Stimulated activated CD4-positive, alpha-beta T cell treated with anti-CD3 and anti-CD28 coated beads, Interleukin-1b, Interleukin-23, amount 100 ng/mL, for 1 hour (primary cell): ENCODE measurements at places on chromosomes 5 and 9.

- DNase-seq = no peak
Observed at GRCh38 chr9:128333451-128333869, 6.9 kb upstream of the SLC27A4 start.

DNA sequence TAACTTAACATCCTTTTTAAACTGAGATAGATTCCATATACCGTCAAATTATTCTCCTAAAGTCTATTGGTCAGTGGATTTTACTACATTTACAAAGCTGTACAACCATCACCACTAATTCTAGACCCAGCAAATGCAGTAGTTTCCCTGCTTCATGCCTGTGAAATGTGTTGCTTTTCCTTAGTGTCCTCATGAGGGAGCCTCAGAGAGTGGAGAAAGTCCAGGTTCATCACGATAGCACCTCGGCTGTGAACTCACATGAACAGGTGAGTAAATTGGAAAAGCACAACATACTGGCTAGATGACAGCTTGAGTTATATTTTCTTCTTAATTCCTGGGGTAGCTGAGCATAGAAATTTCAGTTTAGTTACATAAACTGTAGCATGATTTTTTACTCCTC lies 653.7 kb downstream of the MTRR start:
- DNase-seq = no peak

DNA sequence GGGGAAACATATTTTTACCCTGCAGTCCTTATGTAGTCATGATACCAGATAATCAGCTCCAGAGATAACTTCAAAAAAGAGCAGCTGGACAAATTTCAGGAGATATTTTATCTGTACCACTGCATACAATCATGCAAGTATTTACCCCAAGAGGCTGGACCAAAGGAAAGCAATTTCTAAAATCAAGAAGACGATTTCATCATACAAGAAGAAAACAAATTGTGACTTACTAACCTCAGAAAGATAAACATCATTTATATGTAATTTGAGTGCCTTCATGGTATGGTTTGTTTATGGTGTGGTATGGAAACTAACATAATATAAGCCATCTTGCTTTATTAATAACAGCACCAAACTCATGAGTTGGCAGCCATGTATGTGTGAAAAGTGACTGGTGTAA lies 603.6 kb downstream of the PSAT1 start:
- DNase-seq = no peak

DNA sequence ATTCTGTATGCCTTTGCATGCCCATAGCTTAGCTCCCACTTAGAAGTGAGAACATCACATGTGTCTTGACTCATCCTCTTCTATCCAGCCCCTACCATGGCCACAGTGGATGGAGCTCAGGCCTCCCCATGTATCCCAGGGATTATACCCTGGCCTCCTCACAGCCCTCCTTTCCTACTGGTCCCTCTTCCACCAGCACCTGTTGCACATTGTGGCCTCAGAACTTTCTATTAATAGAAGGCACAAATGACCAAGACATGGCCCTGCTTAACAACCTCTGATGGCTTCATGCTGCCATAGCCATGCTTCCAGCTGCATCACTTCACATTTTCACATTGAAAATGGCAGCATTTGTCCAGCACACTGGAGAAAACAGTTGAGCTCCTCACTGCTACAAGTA lies 315.4 kb downstream of the CDK5RAP2 start:
- DNase-seq = no peak

DNA sequence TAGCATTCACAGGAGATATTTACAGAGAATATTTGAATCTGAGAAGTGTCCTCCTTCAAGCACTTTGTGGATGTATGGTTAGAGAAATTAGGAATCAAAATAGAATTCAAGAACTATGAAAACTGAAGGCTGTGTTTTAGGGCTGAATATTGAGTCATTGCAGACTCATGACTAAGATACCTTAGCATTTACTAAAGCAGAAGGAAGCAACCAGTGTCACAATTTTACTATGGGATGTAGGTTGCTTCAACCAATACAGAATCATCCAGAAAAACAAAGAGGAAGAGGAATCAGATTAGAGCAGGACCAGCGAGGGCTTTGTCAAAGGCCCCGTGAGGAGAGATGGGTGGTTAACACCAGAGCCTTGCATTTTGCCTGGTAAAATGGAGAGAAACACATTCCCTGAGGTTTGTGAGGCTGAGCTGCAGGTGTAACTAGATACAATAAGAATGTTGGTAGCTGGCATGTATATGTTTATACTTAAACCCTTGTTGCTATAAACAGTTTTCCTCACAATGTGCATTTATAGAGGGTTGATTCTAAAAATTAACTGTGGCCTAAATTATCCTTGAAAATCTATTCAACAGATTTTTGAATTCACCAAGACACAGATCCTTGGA lies 518.1 kb downstream of the AGTPBP1 start:
- DNase-seq = no peak

GRCh38 chr9:93305497-93306020 lies 121.6 kb downstream of the WNK2 start:
- DNase-seq = no peak

GRCh38 chr5:93503598-93504067 lies 77.4 kb downstream of the NR2F1-AS1 start:
- no peak for DNase-seq

DNA sequence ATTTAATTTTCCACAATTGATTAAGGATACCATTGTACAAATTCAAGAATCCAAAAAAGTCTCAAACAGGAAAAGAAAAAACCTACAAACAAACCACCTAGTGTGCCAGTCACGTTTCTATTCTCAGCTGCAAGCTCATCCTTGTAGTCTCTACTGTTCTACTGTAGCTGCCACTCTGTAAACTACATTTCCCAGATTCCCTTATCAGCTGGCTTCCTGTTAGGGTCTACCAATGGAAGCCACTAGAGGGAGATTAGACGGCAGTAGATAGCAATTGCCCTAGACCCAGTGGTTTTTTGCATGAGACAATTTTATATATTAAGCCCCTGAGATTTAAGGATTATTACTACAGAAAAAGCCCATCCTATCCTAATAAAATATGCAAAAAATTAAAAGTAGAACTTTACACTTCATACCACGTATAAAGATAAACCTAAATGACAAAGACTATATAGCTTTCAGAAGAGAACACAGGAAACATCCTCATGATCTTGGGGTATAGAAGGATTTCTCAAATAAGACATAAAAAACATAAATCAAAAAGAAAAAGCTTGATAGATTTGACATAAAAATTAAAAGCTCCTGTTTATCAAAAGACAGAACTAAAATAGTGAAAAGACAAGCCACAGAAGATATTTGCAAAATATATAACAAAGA lies 37.4 kb downstream of the P4HA2 start:
- DNase-seq = no peak

- DNase-seq = no peak
Observed at GRCh38 chr5:176646707-176647029, 616 bp upstream of the TSPAN17 start.

- no peak for DNase-seq
Observed at GRCh38 chr9:86580688-86581087, 226.5 kb upstream of the TUT7 start.

- no peak for DNase-seq
Observed at GRCh38 chr9:137372693-137373610, 50.0 kb downstream of the EXD3 start.

GRCh38 chr5:40361378-40361777 lies 318.3 kb upstream of the PTGER4 start:
- no peak for DNase-seq

- DNase-seq = no peak
Observed at GRCh38 chr5:90709323-90710155, 150.9 kb downstream of the ADGRV1 start.

DNA sequence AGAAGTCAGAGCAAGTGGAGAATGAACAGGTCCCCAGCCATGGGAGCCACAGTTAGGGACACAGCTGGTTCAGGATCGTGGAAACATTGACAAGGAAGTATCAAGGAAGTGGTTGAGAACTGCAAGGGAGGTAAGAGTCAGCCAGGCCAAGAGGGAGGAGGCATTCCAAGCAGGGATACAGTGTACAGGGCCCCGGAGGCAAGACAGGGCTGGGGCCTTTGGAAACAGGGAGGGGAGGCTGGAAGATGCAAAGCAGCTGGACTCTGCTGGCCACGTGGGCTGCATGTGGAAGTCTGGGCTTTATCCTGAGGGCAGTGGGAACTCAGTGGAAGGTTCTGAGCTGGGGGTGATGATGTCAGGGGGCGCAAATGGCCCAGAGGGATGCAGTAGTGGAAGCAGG lies 14.2 kb downstream of the CCDC180 start:
- no peak for DNase-seq

GRCh38 chr5:105688227-105688792 lies 1982.4 kb downstream of the EFNA5 start:
- no peak for DNase-seq

GRCh38 chr9:123425836-123426365 lies 69.9 kb downstream of the CRB2 start:
- DNase-seq = no peak

- peak; percentile 5 for DNase-seq
Observed at GRCh38 chr5:18393565-18394442, 759.5 kb downstream of the TAF11L14 start.

GRCh38 chr9:4386819-4387218 lies 87.0 kb upstream of the GLIS3 start:
- DNase-seq = no peak

- DNase-seq = no peak
Observed at GRCh38 chr5:174623433-174624019, 100.9 kb upstream of the MSX2 start.

GRCh38 chr5:17991775-17992174 lies 357.5 kb downstream of the TAF11L14 start:
- no peak for DNase-seq

DNA sequence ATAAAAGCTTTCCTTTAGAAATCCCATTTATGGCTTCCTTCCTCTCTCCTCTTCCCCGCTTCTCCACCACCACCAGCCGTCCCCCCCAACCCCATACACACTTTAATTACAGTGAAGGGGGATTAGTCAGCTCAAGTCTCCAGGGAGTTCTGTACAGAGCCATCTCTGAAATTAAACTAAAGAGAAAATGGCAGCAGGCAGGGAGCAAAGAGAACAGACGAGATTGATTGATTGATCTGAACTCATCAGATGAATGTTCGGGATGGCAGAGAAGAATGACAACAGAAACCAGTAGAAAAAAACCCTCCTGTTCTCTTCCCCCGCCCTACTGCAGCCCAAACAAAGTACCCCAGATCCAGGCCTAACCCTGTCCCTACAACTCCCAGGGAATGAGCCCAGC lies 241.7 kb upstream of the PANK3 start:
- no peak for DNase-seq

- DNase-seq = no peak
Observed at GRCh38 chr5:147384346-147385193, 125.3 kb downstream of the DPYSL3 start.

GRCh38 chr5:66769839-66770617 lies 173.8 kb downstream of the MAST4 start:
- no peak for DNase-seq

DNA sequence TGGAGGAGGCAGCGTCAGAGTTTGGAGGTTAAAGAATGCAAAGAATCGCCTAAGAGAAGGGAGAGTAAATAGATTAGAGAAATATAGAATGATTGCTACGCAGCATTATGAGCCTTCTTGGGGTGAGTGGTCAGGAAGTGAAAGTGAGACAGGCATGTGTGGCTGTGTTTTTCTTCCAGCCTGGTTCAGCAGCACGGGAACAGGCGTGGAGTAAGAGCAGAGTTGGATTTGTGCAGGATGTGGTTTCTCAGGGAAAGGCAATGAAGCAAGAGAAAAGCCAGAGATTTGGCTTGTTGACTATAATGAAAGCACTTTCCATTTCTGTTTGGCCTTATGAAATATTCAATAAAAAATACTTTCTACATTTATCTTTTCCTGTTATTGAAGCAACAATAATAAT lies 34.3 kb upstream of the FRMD3 start:
- DNase-seq = no peak

DNA sequence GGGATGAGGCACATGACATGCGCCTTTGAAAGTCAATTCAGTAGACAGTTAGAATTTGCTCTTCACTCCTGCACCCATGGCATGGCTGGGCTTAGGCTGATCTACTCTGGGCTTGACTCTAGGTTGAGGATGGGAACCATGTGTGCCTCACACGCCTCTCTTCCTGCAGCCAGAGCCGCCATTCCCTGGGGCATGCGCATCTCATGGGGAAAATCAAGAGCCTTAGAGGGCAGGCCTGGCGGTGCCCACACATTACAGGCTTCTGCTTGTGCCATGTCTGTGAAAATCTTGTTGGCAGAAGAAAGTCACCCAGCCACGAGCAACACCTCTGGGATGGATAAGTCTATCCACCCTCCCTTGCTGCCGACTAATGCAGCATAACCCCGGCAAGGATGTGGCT lies 808.5 kb downstream of the CDH9 start:
- no peak for DNase-seq

GRCh38 chr5:97528941-97529340 lies 345.9 kb upstream of the RIOK2 start:
- DNase-seq = no peak

DNA sequence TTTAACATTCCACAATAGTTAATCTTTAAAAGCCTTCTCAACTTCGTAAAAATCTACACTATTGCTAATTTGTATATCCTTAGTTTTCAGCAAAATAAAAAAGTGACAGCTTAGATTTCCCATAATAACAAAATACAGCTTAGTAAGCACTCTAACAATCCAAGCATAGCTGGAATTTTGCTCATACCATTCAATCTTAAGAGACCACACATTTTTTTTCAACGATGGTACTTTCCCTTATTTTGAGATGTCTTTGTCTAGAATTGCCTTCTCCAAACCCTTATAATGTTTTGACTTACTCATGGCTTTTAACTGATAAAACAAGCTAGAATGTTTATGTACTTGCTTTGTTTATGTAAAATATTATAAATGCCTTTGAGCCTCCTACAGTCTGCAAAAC lies 65.6 kb downstream of the HOMER1 start:
- DNase-seq = no peak

- DNase-seq = no peak
Observed at GRCh38 chr5:14435481-14435880, 146.1 kb upstream of the OTULINL start.

DNA sequence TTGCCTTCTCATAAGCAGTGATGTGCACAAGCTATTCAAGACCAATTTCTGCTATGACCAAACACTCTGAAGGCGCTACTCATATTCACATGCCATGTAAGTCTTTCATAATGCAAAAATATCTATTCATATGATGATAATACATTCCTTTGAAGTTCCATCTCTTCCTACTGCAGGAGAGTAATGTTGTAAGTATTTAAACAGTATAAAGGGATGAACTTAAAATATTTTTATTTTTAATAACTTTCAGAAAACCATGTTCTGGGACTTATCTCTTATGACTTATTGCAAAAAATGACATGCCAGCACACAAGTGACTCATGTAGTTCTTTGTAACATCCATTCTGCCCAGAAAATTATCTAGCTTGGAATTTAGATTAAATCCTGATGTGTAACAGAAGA lies 376.4 kb downstream of the KCTD16 start:
- no peak for DNase-seq
